ENCODE measurements at places on chromosomes 7 and 10.
A peak's percentile ranks its signal among the peaks of the same experiment; 100 is the strongest.

DNA sequence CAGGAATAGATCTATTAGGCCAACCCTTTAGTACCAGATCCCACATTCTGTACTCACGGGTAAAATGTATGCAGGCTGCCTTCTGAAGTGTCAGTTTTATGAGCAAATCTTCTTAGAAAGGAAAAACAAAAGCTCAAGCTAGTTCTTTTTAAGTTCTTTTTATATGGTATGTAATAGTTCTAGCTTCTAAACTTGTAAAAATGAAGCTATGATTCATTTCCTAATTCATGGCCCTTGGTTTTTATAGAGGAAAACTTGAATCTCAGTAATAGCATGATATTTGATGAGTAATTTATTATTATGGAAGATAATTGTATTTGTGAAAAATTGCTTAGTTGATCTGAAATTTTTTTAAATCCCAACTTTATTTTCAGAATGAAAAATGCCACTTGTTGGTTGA is 54.3 kb downstream of the SLK start:
- DNase-seq: no peak

- peak; percentile 17 for DNase-seq
These were observed 83.0 kb upstream of the SEC61G start for GRCh38 chr7:54841772-54842697.

DNA sequence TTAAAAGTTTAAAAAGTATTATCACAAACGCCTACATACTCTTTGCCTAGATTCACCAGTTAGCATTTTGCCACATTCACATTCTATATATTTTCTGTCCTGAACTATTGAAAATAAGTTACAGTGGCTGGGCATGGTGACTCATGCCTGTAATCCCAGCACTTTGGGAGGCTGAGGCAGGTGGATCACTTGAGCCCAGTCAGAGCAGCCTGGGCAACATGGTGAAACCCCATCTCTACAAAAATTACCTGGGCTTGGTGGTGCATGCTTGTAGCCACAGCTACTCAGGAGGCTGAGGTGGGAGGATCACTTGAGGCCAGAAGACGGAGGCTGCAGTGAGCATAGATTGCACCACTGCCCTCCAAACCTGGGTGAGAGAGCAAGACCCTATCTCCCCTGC is 5.3 kb downstream of the ARPC1A start:
- DNase-seq: peak; percentile 14

DNA sequence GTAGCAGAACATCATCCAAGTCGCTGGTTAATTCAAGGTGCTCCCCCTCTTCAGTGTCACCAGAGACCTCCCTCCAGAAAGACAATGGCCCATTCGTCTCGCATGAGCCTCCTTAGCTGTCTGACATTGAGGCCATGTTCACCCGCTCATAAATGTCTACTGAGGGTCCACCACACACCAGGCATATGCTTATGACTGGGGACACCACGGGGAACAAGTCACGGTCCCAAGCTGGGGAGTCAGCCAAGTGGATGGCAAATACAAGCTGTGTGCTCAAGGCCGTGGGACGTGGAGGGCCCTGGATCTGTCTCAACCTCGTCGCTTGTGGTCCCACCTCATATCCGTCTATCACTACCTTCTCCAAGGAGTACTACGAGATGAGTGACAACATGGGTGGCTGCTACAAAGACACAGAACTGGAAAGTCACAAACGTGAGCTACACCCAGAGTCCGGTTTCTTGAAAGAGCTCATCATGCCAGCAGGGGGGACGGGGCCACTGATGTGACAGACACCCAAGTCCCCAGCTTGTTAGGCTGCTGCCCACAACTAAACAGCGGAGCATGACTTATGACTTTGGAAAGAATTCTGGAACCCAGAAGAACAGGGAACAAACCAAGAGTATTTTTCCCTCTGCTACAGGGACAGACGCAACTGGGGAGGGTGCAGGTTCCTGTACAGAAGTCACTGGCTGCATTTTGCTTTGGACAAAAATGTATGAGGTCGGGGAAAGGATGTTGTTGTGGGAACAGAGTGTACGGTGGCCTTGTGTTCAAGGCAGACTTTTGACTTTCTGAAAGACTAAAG is 189.6 kb downstream of the COBL start:
- no peak for DNase-seq

DNA sequence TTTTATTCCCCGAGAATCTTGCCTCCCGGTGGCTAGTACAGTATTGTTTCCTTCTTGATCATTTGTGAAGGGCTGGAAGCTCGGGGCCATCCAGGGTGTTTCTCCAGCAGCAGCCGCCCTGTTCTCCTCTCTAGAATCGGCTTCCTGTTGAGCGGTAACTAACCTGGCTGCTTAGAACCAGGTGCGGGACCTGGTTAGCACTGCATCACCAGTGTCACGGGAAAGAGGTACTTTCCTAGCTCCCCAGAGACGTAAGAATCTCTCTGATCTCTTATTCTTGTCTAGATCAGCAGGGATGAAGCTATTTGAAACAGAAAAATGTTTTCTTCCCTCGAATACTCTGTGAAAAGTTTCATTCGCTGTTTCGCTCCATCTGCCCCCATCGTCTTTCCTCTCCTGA is 239.2 kb downstream of the CELF2 start:
- DNase-seq: no peak

GRCh38 chr10:114553436-114553835 is 104.6 kb downstream of the ABLIM1 start:
- no peak for DNase-seq

GRCh38 chr10:132107949-132108877 is 42.5 kb downstream of the JAKMIP3 start:
- DNase-seq: no peak

DNA sequence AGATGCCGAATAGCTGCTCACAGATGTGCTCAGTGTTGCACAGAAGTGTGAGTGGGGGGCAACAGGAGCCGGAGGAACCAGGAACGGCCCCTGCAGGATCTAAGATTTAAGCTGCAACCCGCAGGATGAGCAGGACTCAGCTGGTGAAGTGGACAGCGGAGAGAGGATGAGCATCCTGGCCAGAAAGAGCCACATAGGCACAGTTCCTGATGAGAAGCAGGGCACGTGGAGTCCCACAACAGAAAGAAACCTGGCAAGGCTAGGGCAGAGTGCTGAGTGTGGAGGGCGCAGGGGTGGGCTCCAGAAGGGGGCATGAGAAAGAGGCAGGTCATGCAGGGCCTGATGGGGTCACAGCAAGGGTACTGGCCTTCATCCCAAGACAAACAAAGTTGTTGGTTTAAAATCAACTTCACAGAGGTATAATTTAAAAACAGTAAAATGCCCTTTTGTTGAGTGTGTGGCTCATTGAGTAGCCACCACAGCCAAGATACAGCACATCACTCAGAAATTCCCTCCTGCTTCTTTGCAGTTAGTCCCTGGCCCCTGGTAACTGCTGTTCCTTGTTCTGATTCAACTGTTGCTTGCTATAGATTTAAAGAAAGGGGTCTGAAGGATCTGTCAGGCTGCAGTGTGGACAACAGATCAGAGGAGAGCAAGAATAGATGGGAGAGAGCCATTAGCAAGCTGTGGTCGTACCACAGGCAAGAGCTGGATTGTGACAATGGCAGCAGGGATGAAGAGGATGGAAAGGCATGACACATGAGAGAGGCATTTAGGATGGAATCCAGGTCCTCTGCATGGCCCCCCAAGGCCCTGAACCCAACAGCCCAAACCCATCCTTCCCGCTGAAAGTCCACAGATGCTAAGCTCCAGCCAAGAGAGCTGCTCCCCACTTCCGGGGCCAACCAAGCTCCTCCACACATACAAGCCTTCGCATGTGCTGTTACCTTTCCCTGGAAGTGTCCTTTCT is 53.1 kb upstream of the OSBPL3 start:
- no peak for DNase-seq

DNA sequence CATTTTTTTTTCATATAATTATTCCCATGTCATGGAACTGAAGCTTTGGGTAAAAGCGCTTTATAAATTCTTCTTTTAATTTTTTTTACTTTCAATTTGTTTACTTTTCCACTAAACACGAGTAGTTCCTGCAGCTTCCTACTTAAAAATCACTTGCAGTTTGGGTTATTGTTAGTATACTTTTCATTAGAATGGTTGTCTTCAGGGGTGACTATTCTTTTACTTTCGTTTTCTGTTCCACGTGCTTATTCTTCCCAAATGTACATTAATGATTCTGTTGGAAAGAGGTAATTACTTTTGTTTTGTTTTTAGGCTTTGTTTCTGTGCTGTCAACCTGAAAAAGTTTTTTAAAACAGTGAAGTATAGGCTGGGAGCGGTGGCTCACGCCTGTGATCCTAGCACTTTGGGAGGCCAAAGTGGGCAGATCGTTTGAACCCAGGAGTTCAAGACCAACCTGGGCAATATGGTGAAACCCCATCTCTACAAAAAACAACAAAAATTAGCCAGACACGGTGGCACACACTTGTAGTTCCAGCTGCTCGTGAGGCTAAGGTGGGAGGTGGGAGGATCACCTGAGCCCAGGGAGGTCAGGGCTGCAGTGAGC is 5.2 kb upstream of the CFAP69 start:
- no peak for DNase-seq

DNA sequence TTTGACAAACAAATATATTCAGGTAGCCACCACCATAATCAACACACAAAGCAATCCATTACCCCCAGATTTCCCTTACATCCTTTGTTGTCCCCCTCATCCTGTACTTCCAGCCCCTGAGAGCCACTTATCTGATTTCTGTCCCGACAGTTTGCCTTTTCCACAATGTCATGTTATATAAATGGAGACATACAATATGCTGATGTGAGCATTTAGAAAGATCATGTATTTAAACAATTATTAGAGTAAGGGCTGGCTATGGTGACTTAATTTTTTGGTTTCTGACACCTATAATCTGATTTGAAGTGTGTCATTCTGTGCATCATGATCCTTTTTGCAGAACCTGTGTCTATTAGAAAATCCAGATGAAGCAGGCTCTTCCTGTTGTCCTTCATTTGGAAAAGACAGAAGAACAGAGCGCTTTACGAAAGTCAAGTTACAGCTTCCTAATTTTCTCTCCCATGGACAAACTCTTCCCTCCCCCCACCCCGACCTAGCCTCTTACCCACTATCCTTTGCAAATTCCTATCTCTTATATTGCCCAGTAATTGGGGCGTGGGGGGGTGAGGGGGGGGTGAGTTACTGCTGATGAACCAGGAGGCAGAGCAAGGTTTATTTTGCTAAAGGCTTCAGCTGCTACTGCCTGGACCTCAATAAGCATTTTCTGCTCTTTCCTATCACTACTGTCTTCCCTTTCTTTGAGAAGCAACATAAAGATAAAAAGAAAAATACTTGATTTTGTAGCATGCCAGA is 252.4 kb upstream of the C7orf33 start:
- DNase-seq: no peak

DNA sequence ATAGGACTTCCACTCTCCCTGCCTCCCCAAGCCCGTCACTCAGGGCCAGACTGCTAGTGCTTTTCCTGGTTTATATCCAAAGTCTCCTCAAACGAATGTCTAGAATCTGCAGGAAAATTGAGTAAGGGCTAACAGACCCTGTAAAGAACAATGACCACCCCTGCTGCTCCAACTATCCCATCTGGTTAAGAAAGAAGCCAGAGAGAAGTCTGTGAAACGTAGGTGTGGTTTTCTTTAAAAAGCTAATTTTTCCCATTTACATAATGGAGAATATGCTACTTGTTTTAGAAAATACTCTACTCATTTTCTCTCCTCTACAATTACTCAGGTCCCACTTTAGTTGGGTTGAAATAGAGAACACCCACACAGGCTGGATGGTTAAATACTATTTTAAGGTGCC is 72.5 kb downstream of the FAM13C start:
- DNase-seq: no peak

- no peak for DNase-seq
These were observed 65.6 kb downstream of the PTEN start for GRCh38 chr10:87928996-87929395.

GRCh38 chr7:116083796-116084195 is 53.2 kb upstream of the TFEC start:
- DNase-seq: no peak

GRCh38 chr7:14995774-14996173 is 93.2 kb upstream of the DGKB start:
- DNase-seq: no peak

- no peak for DNase-seq
These were observed 5.1 kb upstream of the NAMPT start for GRCh38 chr7:106289848-106290247.
